ENCODE measurements at places on chromosomes 4 and X.

DNA sequence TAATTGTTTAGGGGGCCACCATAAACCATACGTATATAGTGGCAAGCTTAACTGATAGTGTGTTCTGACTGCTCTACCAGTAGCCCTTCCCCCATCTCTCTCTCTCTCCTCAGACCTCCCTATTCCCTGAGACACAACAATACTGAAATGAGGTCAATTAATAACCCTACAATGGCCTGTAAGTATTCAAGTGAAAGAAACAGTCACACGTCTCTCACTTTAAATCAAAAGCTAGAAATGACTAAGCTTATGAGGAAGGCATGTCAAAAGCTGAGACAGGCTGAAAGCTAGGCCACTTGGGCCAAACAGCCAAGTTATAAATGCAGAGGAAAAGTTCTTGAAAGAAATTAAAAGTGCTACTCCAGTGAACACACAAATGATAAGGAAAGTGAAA, 78.0 kb downstream of the PRDM5 start:
- no peak for DNase-seq

- DNase-seq = no peak
These were observed 80.4 kb upstream of the BCOR start for GRCh38 chrX:40177942-40178715.

DNA sequence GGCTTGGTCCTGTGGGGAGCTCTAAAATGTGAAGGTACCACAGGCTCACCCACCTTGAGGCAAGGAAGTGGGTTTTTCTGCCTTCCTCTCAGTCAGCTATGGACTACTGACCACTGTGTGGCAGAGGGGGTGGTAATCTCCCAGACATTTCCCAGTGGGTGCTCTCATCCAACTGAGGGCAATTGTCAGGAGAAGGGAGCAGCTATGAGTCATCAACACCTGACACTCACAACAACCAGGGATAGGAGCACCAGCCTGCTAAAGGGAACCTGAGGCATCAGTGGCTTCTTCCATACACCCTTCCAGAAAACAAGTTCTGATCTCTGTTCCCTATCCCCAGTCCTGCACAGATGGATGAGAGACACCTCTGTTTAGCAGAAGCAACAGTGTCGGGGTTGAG, 468.8 kb downstream of the BCOR start:
- no peak for DNase-seq

GRCh38 chr4:84680956-84681355, 98.0 kb downstream of the CDS1 start:
- no peak for DNase-seq

DNA sequence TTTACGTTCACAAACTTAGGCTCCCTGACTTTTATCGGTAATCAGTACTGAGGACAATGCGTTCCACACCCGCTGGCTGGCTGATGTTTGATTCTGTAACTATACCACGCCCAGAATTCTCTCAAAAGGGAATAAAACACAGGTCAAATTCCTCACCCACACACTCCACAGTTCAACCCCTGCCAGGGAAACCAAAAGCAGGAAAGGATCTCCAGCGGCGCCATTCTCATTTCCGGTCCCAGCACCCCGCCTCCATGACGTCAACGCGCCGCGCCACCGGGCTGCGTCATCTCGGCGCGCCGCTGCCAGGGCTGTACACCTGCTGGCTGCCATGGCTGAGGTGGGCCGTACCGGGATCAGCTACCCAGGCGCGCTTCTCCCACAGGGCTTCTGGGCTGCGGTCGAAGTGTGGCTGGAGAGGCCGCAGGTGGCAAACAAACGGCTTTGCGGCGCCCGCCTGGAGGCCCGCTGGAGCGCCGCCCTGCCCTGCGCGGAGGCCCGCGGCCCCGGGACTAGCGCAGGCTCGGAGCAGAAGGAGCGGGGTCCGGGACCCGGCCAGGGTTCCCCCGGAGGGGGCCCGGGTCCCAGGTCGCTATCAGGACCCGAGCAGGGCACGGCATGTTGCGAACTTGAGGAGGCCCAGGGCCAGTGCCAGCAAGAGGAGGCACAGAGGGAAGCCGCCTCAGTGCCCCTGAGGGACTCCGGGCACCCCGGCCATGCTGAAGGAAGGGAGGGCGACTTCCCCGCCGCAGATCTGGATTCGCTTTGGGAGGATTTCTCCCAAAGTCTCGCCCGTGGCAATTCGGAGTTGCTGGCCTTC, at the start of the genes ACOX3 and TRMT44:
Gene ACOX3, minus strand, starts transcription at position 232 of the 820 bp plus-strand sequence. CDS start 24,202 bp downstream, outside the sequence.
Gene TRMT44, plus strand, starts transcription at position 286 of the 820 bp plus-strand sequence. Its CDS starts 46 bp downstream, at position 332.
- peak; percentile 95 for DNase-seq

DNA sequence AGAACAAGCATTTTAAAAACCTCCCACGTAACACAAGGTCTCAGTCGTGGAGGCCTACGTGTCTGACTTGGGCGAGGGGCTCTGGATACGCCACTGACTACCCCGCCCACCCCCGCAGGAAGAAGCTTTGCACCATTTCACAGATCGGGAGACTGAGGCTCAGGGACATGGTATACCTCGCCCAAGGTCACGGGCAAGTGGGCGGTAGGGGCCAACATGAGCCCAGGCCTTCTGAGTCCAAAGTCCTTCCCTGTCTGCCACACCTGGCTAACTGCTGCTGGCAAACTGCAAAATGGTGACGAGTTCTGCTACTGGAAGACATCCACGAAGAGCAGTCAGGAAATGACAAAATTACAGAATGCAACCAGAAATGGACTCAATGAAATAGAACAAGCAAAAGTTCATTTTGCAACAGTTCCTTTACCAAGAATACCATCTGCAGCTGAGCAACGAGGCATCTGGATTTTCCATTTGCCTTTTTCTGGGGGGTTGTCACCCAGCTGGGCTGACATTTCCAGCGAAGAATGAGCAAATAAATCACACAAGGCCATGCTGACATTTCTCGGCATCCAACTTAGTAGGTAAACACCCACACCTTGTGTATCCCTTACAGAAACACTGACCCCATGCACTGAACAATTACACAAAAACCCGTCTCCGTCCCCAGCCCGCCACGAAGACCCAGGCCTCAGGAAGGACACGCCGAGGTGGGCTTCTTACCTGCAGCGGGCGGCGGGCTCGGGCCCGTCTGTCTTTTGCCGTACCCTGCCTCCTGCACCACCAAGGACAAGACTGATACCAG, 70.2 kb upstream of the AFAP1 start:
- no peak for DNase-seq

GRCh38 chr4:158481811-158482210, 39.9 kb upstream of the RXFP1 start:
- DNase-seq = no peak

GRCh38 chr4:143308377-143308776, 28.3 kb upstream of the GAB1 start:
- DNase-seq = no peak

- no peak for DNase-seq
These were observed 105.8 kb upstream of the DCLK2 start for GRCh38 chr4:149972407-149972806.

Measured in stimulated activated CD4-positive, alpha-beta T cell treated with anti-CD3 and anti-CD28 coated beads, Interleukin-12 subunit alpha, Interleukin-12 subunit beta, amount 100 ng/mL, for 4 hours (primary cell).